ENCODE measurements at places on chromosomes 2 and 18.

DNA sequence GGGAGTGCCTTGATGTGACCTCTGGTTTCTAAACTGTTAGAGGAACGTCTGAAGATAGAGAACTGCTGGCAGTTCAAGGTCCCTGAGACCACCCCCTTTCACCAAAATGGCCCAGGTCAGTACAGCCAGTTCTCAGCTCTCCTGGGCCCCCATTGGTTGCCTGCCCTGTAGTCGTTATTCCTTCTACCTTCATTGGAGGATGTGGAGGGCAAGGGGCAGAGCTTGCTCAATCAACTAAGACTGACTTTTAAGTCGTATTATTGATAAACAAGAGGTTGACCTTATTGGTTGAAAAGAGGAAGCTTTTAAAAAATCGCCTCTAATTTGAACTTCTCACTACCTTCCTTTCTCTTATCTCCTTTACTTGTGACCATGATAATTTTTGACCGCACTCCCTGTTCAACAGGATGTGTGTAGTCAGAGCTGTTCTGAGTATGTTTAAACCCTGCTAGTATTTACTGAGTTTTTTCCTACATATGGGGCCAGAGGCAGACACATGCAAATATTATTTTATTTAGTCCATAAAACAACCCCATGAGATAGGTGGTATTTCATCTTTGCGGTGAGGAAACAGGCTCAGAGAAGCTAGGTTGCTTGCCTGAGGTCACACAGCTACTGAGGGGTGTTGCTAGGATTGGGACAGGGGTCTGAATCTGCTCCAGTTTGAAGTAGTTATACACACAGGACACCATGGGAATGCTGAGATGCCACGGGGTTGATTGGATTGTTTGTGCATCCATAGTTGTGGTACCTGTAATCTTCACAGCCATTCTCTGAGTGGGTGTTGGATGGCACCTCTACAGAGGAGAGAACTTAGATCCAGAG lies 65.9 kb downstream of the TMEM247 start:
- DNase-seq, result no peak

DNA sequence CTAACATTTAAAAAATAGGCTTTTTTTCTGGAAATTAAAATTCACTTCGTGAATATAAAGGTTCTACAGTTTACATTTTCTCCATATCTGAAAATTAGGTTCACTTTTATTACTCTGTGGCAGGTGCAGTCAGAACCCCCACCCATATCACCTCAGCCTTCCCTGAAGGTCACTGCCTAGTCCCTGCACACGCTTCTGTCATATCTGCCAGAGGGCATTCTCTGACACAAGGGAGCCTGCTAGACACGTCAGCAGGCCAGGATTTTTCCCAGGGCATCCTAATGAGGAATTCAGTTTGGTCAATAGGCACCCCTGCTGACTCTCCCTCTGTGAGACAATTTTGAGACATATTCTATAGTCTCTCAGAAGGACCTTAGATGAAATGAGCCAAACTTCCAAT lies 475.7 kb upstream of the PKDCC start:
- DNase-seq, result no peak

- DNase-seq, result no peak
Measured at GRCh38 chr2:127066942-127067341, 40.0 kb downstream of the BIN1 start.

DNA sequence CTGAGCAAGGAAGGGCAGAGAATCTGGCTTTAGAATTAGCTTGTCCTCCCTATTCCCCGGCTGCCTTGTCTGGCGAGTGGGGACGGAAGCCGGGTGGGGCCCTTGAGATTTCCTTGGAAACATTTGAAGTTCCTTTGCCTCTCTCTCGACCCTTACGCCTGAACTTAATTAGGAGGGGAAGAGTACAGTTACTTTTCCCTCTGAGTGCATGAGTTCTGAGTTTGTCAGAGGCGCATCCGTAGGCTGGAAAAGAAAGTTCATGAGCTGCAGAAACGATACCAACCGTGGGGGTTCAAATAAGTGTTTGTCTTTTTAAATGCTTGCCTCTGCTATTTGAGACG lies 468 bp downstream of the PIKFYVE start:
- DNase-seq, result no peak

GRCh38 chr2:100653449-100654035 lies 90.7 kb downstream of the PDCL3 start:
- peak; percentile 80 for DNase-seq

DNA sequence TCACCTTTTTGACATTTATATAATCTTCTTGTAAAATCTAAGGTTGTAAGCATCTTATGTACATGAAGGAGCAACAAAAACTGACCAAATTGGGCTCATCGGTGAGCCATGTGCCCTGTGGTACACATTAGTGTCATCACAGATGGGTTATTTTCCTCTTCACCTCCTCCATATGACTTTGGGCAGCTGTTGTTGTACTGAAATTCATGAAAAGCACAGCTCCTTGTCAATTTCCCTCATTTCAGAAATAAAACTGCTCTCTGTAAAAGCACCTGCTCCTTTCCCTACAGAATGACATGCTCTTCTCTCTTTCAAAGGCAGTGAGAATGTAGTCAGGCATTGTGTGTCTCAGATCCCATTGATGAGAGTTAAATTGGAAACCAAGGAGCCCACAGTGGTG lies 42.0 kb downstream of the DTNA start:
- no peak for DNase-seq

GRCh38 chr2:218605432-218605831 lies 2.3 kb upstream of the PLCD4 start:
- no peak for DNase-seq

DNA sequence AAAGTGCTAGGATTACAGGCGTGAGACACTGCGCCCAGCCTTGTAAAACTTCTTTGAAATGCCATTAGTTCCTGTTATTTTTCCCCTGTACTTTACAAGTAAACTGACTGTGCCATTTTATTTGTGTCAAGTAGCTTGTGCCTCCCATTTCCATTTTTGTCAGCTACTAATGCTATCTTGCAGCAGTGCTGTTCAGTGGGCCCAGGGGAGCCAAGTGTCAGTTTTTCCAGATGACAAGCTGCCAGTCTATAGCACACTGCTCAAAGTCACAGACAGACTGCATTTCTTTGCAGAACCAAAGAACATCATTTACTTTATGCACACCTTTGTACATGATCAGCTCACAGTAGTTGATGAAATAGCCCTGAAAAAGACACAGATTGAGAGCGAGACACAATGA lies 901.3 kb upstream of the CDH2 start:
- no peak for DNase-seq

DNA sequence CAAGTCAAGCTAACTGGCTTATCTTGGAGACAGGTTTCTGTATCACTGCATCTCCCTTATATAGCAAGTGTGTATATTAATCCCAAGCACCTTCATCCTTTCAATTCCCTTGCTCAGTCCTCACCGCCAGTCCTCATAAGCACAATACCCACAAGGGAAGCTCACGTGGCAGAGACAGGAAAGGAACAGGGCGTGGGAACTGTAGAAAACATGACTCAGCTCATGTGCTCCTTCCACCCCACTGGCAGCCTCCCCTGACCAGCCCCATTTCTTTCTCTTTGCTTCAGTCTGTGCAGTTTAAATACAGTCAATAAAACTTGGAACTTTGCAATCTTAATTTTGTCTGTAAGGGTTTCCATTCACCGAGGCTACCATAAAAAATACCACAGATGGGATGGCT lies 36.5 kb upstream of the CDH19 start:
- no peak for DNase-seq

DNA sequence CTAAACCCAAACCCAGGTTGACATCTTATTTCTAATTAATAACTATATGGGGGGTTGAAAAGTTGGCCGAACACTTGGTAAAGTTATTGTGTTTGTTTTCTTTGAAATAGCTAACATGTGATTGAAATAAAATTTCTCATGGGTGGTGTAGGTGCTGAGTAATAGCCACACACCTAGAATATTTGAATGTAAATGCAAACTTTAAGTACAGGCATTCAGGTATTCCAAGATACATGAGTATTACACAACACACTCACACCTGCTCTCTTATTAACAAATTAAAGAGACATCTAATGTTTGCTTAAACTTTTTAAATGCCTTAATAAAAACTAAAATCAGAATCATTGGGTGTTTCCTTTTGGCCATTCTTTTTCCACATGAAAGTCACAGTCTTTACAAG lies 165.5 kb downstream of the EHBP1 start:
- no peak for DNase-seq

DNA sequence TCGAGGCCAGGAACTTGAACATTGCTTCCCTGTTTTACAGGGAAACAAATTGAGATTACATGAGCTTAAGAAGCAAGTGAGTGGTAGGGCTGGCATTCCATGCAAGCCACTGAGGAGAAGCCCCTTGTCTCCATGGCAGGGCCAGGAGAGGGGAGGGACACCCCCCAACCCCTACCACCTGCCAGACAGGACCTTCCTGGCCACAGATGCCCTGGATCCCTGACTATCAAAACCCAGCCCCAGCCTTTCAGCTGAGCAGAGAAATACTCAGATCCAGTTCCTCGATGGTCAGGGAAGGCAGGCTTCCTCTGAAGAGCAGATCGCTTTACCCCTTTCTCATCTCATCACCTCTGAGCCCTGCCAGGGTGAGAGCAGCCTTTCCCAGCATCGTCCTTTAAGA lies 53.8 kb upstream of the ALPP start:
- DNase-seq, result peak; percentile 3

- no peak for DNase-seq
Measured at GRCh38 chr2:223537651-223538601, 64.2 kb downstream of the SCG2 start.

GRCh38 chr18:12883372-12883683 lies 709 bp downstream of the PTPN2 start:
- no peak for DNase-seq

GRCh38 chr2:108965540-108966289 lies 23.3 kb downstream of the EDAR start:
- DNase-seq, result peak; percentile 69

DNA sequence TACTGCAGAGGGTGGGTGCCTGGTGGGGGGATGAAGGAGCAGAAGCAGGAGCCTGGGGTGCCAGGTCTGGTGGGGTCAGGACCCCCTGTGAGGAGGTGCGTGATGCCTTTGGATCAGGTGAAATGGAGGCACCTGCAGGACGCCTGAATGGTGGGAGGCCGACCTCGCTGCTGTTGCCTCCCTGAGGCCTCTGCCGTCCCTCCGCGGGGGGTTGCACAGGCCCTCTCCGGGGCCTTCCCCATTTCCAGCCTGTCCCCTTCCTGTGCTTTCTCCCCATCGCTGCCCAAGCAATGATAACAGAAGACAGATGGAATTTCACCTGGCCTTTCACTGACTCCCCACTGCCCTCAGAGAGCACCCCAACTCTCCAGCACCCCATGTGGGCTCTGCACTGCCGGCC lies 259.3 kb downstream of the ALPK2 start:
- DNase-seq, result no peak

DNA sequence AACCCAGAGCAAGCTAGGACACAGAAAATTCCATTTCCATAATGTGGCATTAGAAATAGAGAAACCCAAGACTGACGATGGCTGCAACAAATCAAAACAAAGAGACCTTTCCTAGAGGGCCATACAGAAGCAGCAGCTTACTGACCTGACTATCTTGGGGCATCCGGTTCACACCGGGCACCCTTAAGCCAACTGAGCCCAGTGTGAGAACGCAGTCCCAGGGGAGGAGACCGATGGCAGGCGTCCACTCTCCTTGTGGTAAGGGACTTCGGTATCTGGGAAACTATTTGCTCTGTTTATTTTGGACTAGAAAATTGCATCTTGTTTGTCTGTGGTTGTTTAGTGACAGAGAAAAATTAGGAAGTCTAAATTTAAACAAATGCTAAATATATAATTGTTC lies 244.8 kb upstream of the COPS8 start:
- no peak for DNase-seq

DNA sequence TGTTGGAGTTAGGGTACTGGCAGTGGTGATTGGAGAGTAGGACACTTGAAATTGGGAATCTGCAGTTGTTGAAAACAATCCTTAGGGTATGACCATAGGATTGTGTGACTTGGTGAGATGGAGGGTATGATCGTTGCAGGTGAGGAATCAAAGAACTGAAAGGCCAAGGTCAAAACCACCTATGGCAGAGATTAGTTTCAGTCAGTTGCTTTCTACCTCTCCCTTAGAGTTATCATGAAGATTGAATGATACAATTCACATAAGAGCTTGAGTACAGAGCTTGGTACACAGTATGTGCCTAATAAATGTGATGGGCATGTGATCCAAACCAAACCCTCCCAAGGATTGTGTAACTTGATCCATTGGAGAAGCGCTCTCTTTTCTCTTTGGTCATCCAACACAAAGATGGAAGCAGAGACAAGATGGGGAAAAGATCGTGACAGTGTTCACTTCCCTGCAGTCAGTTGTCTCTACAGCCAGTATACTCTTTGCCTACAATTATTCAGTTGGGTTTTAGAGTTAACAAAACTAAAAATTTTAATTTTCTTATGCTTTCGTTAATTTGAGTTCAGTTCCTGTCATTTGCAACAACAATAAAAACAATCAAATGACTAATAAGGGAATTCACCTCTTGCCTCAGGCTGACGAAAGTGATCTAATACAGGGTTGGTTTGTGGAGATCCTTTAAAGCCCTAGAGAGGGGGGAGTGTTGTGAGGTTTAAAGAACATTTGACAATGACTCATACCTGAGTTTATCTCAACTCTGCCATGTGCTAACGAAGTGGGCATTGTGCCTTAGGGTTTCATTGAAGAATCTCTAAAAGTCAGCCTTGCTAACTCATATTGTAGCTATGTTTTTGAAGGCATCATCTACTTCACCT lies 14.8 kb upstream of the SMAD2 start:
- no peak for DNase-seq

- DNase-seq, result peak; percentile 76
Measured at GRCh38 chr2:70086278-70086837, 919 bp upstream of the PCBP1 start.

GRCh38 chr2:60525899-60526298 lies 27.6 kb downstream of the BCL11A start:
- DNase-seq, result no peak

DNA sequence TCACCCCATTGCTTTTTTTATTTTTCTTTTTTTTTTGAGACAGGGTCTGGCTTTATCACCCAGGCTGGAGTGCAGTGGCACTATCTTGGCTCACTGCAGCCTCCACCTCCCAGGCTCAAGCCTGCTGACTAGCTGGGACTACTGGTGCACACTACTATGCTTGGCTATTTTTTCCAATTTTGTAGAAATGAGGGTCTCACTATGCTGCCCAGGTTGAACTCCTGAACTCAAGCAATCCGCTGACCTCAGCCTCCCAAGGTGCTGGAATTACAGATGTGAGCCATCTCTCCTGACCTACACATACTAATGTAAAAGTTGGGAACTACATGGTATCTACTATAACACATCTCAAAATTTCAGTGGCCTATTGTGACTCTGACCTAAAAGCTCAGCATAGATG lies 101.2 kb downstream of the FMNL2 start:
- no peak for DNase-seq

DNA sequence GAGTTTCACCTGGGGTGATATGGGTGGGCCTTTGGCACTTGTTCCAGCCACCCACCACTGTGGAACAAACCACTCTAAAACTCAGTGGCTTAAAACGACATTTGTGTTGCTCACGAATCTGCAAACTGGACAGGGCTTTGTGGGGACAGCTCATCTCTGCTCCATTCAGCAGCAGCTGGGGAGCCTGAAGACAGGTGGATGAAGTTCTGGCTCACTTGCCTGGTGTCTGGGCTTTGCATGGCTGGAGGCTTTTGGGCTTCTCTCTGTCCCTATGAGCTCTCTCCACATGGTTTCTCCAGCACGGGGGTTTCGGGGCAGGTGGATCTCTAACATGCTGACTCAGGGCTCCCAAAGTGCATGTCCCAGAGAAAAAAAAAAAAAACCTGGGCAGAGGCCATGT lies 93.0 kb upstream of the GLI2 start:
- no peak for DNase-seq

GRCh38 chr2:58906081-58906645 lies 665.0 kb upstream of the FANCL start:
- DNase-seq, result no peak

Data from CD4-positive, alpha-beta T cell (primary cell).